Omental fat pad (tissue), 4 donors: ENCODE measurements at places on chromosomes 6 and 20.

DNA sequence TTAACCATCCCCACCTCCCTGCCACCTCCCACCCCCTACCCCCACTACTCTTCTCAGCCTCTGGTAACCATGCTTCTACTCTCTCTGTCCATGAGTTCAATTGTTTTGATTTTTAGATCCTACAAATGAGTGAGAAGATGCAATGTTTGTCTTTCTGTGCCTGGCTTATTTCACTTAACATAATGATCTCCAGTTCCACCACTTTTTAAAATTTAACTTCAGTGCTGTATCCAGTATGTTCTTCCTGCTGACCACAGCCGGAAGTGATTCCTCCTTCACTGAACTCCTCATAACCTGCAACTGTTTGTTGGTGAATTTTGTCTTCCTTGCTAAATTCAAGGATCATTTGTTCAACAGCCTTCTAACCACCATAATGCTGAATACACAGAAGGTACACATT lies 3.9 kb downstream of the MAP7 start:
- no peak for DNase-seq

- DNase-seq, result no peak
These were observed 17.2 kb downstream of the SRPK1 start for GRCh38 chr6:35903679-35904078.

GRCh38 chr6:39896701-39897100 lies 37.6 kb downstream of the MOCS1 start:
- no peak for DNase-seq

DNA sequence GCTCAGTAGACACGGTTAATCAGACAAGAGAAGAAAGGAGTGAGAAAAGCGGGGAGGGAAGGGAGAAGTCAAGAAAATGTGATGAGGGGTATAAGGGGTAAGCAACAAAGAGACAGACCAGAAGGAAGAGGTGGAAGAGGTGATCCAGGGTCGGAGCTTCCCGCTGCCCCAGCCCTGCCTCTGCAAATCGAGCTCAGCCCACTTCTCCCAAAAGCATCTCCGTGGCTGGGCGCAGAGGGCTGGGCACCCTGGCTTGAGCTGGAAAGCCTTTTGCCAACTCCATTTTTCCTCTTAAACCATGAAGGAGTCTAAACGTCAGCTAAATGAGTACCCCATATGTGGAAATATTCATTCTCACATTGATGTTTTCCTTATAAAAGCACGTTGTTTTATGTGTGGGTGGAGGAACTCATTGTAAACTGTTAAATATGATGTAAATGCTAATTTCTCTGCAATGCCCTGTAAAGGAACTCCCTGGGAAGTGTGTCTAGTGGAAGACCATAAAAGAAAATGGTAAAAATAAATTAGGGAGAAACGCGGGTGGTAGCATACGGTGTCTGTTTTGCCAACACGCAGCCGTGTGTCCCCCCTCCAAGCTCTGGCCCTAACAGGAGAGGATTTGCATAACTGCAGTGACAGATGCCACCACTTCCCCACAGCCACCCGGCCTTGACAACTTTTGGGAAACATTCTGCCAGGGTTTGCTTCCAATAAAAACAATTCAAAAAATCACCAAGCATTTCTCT lies 55.2 kb upstream of the MAFB start:
- no peak for DNase-seq

- DNase-seq, result no peak
These were observed 85.0 kb downstream of the TMEM242 start for GRCh38 chr6:157238346-157238745.

DNA sequence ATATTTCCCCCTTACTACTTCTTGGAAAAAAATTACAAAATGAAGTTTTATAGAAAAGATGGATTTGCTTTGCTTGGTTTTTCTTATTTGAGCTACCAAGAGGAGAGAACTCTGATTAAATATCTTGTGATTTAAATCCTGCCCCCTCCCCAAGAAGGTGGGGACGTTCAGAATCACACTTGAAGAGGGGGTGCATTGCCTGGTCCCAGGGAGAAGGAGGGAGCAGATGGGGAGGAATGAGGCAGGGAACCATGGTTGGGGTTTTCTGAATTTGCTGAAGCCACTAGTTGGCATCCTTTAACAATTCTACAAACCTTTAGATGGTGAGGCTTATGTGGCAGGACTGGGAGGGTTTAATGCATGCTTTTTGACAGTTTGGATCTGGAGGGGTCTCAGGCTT lies 5.5 kb downstream of the PCK1 start:
- no peak for DNase-seq

GRCh38 chr20:10784554-10785183 lies 110.9 kb upstream of the JAG1 start:
- DNase-seq, result no peak

DNA sequence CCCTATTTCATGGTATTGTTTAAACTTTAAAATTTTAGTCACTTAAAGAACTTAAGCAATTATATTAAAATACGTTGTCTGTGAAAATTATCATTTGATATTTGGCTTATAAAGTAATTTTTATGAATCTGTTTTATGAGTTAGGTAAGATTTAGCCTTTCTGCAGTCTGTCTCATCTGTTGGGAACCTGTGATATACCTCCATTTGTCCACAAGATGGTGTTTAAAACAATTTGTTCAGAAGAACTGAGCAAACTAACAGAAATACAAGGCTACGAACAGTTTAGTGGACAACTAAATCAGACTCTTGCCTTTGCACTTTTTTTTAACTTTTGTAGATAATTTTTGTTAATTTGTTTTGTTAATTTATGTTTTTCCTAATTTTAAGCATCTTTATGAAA lies 92.4 kb downstream of the COL9A1 start:
- DNase-seq, result no peak

- DNase-seq, result no peak
These were observed 8.3 kb upstream of the FOXC1 start for GRCh38 chr6:1601158-1602048.

- no peak for DNase-seq
These were observed 1.9 kb downstream of the KIF16B start for GRCh38 chr20:16571333-16571732.

DNA sequence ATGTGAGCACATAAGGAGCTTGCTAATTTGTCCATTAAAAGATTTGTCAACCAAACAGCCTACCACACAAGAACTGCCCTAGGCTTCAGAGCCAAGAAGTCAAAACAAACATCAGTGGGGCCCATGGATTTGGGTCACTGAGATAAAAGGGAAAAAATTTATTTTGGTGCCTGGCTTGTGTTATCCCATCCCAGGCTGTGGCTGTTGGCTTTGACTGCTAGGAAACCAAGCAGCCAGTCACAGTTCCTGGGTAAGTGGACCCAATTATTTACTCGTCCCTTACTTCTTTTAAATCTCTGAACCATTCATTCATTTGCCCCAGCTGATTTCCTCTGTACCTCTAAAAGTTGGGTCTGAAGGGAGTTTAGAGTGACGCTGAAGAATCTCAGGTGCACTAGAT lies 41.3 kb downstream of the EDN1 start:
- DNase-seq, result no peak

- DNase-seq, result no peak
These were observed 69.6 kb downstream of the C6orf52 start for GRCh38 chr6:10624836-10625235.
